WERI-Rb-1 (cell line): ENCODE measurements at places on chromosomes 2 and 18.

GRCh38 chr18:9696701-9697100 lies 11.4 kb upstream of the RAB31 start:
- DNase-seq = no peak

DNA sequence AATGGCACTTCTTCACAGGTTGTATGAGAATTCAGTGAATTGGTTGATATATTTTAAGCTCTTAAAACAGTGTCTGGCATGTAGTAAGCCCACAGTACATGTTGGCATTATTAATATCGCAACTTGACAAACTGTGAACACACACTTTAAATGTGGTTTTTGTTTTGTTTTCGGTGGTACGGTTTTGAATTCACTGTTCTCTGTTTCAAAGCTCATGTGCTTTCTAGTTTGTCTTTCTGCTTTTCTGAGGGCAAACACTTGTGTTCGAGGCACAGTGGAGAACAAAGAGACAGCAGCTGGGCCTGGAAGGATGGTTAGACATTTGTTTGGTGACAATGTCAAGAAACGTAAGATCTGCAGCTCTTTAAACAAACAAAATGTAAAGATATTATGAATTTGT lies 276.5 kb upstream of the MC4R start:
- DNase-seq = no peak

DNA sequence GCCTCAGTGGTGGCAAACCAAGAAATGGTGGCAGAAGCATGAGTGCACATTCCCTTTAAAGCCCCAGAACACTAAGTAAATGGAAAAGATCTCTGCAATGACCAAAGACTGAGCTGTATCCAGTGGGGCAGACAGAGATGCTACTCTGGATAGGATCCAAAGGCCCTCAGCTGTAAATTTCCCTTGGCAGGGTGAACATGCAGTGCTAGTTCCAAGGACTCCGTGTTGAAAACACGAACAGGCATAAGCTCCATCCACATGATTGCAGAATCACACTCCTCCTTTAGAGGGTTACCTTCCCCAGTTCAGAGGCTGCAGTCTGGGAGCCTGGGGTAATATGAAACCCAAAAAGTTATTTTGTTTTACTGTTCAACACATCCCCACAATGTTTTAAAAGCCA lies 98.6 kb upstream of the KLF7 start:
- no peak for DNase-seq

DNA sequence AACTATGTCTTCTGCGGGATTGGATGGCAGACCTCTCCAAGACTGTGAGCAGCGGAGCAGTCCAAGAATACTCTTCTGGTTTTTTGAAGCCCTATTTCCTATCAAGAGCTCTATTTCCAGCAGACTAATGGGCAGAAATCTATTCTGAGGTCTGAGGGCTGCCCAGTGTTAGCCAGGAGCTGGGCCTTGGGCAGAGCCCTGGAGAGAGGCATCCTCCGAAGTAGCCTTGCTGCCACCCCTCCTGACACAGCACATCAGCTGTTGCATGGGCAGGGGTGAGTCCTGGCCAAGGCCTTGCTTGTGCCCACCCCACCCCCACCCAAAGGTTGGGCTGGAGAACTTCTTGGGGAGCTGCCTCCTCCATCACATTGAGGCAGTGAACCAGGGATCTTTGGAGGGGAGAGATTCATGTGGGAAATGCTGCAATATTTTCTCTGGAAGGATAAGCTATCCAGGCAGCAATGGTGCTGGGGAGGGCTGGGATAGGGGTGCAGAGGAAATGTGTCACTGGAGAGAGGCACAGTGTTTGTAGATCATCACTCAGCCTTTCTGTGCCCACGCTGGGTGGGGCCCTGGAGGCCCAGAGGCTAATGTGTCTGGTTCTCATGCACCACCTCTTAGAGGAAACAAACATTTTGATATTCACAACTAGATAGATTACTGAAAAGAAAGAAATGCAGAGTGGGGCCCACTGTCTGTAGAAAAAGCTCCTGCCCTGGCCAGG lies 104.7 kb downstream of the VSNL1 start:
- no peak for DNase-seq
